Keratinocyte (primary cell): ENCODE measurements at places on chromosomes 5 and 9. TPM values are rescaled to one million over a fixed set of nuclear protein-coding genes. Genes with fewer than 3 reads are reported as not detected.
A peak's percentile ranks its signal among the peaks of the same experiment; 100 is the strongest.

- DNase-seq, result no peak
These were observed 431.6 kb downstream of the IRX1 start for GRCh38 chr5:4027088-4027734.

- no peak for DNase-seq
These were observed 114.0 kb upstream of the TBC1D2 start for GRCh38 chr9:98369471-98369870.

DNA sequence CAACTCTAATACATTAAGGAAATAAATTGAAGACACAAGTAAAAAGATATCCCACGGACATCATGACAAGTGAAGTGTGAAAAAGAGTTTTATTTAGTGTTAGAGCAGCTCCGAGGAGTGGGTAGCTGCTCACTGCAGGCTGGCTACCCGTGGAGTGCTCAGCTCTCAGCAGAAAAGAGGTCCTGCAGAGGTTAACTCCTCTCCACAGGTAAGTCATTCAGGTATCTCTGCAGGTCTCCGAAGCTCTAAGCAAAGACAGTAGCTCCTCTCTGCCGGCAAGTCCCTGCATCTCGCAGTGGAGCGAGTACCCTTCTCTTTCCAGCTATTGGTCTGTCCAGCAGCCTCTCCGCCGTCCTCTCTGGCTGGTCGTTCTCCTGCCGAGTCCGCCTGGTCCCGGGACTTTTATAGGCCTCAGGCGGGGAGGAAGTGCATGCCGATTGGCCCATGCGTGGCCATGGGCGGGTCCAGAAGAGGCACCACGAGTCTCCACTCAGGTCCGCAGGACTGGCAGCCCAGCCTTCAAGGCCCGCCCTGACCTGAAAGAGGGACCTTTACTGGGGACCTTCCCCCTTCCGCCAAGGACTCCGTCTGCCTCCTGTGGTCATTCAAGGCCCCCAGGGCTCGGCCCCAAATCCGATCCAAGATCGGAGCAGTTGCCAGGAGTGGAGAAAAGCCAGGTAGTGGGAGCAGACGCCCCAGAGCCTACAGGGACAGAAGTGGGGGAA, 29.9 kb downstream of the BTNL9 start:
- no peak for DNase-seq

HAVCR1 gene
- polyA plus RNA-seq, result not detected in 3 replicates

SLC6A3 gene
- 0.03 TPM in 1 of 3 replicates, not detected in the others for polyA plus RNA-seq

DNA sequence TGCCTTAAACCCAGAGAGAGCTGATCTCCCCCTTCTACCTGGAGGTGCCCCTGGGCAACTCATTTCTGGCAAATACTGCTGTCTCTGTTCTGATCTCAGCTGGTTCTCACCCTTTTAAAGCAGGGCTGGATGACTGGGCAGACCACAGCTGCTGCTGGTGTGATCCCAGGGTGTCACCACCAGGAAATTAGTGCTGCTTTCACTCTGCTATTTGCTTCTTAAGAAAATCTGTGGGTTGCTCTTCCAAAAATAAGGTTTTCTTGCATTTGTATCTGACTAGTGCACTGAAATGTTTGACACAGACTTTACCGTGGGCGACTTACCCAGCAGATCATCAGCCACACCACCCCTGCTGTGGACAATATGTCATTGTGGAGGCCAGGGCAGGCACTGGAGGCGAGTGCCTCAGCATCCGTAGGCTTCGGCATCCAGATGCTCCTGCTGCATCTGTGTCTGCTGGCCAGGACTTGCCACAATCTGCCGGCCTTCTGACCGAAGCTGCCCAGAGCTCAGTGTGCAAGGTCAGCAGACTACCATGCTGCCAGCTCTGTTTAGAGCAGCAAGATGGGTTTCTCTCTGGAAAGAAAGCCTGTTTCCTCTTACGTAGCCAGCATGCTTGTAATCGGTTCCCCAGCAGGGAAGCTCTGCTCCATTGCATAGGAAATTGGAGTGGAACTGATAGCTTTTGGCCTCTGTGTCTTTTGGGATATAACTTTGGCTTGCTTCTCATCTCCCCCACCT, 13.6 kb downstream of the ARHGAP26 start:
- no peak for DNase-seq

DNA sequence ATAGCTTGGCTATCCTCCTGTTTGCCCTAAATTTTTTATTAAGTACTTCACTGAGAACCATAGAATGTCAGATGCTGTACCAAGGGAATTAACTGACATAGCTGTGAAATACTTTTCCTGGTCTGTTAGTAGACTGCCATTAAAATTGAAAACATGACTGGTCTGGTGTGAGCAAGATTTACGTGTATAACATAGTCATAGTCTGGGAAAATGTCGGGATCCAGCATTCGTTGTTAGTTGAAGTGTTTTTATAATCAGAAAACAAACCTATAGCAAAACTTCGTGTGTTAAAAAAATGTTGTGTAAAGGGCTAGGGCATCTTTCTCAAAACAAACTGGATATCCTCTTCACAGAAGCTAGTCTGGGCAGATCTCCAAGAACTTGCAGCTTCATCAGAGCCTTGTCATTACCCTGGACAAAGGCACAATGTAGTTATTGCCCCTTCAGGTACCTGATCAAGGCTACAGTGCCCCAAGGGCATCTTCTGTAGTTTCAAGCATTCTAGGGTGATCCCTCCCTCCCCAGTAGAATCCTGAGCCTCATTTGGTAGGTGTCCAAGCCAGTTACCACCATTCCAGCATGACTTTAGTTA, 454.2 kb upstream of the SGCD start:
- no peak for DNase-seq

DNA sequence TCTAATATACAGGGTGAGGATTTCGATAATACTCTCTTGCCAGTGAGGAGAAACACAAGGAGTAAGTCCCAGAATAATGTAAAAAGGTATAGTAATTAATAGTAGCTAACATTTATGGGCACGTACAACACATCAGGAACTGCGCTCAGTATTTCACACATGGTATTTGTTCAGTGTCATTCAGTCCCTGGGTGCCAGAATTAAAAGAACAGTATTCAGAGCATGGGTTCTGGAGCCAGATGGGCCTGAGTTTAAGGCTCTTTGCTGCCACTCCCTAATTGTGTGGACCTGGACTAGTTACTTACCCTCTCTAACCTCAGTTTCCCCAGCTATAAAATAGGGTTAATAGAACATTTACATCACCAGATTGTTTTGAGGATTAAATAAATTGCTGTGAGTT, 16.3 kb downstream of the OSTF1 start:
- DNase-seq, result no peak

TCF7 gene
- 0.23 to 0.84 TPM (median 0.83 TPM) in 3 replicates for polyA plus RNA-seq

DNA sequence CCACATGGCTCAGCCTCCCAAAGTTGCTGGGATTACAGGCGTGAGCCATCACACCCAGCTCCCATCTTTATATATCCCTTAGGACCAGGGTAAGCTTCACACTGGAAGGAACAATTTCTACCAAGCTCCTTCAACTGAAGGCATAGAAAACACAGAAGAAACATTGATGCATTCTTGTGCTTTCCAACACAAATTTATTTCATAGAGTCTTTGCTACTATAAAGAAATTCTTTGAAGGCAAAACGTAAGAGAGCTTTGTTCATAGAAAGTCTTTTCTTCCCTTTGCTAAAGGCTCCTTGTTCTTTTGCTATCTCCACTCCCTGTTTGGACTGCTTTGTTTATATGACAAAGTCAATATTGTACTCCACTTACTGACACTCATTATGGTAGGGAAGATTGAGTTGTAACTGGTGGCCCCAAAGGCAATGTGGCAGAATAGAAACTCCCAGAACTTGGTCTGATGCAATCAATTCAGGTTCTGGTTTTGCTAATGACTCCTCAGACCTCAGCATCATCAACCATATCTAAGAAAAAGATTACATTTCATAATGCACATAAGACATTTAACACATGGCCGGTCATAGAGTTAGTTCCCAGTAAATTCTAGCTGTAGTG, 97.4 kb upstream of the CLINT1 start:
- no peak for DNase-seq

DNA sequence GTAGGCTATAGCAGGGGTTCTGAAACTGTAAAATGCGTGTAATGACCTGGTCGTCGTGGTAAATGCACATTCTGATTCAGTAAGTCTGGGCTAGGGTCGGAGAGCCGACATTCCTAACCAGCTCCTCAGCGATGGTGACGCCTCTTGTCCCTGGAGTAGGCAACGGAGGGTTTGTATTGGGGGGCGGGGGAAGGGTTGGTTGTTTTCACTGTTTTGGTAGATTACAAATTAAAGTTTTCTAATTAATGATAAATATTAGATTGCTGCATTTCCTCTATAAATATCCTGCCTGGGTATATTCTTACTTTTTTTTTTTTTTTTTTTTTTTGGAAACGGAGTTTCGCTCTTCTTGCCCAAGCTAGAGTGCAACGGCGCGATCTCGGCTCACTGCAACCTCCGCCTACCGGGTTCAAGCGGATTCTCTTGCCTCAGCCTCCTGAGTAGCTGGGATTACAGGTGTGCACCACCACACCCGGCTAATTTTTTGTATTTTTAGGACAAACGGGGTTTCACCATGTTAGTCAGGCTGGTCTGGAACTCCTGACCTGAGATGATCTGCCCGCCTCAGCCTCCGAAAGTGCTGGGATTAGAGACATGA, 566 bp upstream of the ALDH7A1 start:
- no peak for DNase-seq

- no peak for DNase-seq
These were observed 506.5 kb downstream of the DMAC1 start for GRCh38 chr9:7293091-7293490.

PCDHGA1 gene
- polyA plus RNA-seq, result 0.08 to 0.17 TPM (median 0.09 TPM) in 3 replicates

SLC45A2 gene
- 0.04 to 0.05 TPM in 2 of 3 replicates, not detected in the other for polyA plus RNA-seq

MYORG gene
- 3.1 to 4.6 TPM (median 3.7 TPM) in 3 replicates for polyA plus RNA-seq

DNA sequence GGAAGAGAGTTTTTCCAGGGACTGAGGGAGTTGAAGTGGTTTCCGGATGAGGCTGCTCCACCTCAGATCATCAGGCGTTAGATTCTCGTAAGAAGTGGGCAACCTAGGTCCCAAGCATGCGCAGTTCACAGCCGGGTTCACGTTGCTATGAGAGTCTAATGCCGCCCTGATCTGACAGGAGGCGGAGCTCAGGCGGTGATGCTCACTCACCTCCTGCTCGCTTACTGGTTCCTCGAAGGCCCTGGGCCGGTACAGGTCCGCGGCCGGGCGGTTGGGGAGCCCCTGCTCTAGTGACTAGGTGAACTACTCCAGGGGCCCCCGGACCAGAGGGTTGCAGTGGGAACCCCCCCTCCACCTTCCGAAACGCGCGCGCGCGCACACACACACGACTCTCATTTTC, 997 bp upstream of the RNF130 start:
- no peak for DNase-seq

RETREG1 gene
- polyA plus RNA-seq, result 4.3 to 13.6 TPM (median 7.4 TPM) in 3 replicates

GRCh38 chr5:96714951-96715451, 52.8 kb downstream of the CAST start:
- DNase-seq, result no peak

ANKRD31 gene
- polyA plus RNA-seq, result 0.03 to 0.18 TPM (median 0.12 TPM) in 3 replicates

FANCC gene
- 4.8 to 8.3 TPM (median 8.1 TPM) in 3 replicates for polyA plus RNA-seq

DNA sequence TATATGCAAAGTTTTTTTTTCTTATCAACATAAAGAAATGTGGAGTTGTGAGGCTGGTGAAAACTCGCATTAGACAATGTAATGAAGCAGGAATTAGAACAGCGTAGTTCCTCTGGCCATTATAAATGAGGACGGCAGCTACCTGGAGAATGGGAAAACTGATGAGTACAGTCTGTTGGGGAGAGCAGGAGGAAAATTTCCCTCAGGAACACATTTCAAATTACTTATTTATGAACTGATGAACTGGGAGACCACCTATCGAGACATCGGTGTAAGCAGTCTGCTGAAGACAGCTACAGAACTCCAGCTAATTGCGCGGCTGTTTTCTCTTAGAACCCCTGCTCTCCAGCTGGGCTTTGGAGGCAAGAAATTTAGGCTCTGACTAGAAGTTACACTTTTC, 343.9 kb upstream of the CLINT1 start:
- DNase-seq, result no peak

GRCh38 chr9:133647765-133648469, 11.8 kb downstream of the DBH start:
- no peak for DNase-seq

DNA sequence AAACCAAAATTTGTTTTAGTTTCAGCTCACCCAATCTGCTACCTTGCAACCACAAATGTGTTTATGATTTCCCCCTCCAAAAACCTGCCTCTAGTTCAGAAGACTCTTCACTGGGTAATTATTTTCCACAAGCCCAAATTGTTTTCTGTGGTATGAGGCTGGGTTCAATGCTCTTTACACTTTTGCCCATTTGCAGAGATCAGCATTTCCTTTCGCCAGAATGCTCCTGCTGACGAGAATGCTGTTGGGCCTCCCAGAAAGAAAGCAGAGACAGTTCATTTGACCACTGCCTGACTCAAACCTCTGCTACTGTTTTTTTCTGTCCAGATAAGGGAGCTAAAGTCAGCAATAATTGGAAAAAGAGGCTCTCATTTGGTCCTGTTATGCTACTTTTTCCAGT, 427.3 kb downstream of the PDE4D start:
- no peak for DNase-seq

GRCh38 chr5:143142596-143143435, 260.7 kb downstream of the NR3C1 start:
- no peak for DNase-seq

RLN1 gene
- 0.10 to 0.19 TPM in 2 of 3 replicates, not detected in the other for polyA plus RNA-seq

- DNase-seq, result peak; percentile 44
These were observed 308.5 kb downstream of the RAB3C start for GRCh38 chr5:58891086-58891970.

GRCh38 chr5:143057580-143057999, 287.4 kb downstream of the ARHGAP26 start:
- no peak for DNase-seq

GRCh38 chr9:136363949-136364748, 605 bp upstream of the DNLZ start:
- no peak for DNase-seq

- DNase-seq, result no peak
These were observed 95.5 kb upstream of the TAF11L2 start for GRCh38 chr5:17402289-17403121.

DNA sequence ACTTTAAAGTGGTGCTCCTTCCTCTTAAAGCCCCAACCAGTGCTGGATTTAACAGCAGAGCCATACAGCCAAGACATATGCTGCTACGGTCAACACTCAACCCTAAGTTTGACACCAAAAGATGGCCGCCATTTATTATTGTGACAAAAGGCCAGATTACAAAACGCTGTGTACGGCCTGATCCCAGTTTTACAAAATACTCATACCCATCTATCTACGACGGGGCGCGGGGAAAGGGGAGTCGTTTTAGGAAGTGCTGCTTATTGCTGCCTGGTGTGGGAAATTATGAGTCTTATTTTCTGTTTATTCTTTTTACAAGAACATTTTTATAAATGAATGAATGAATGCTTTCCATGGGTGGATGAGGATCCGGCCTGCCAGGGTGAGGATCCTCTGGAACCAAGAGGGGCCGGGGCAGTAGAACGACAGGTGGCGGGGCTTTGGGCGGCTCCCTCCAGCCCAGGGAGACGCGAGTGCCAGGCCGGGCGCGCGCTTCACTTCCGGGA, 457 bp upstream of the IDNK start:
- DNase-seq, result no peak

GRIA1 gene
- polyA plus RNA-seq, result not detected in 3 replicates
